Fibroblast of the aortic adventitia (primary cell): ENCODE measurements at places on chromosomes 3 and 15. TPM values are rescaled to one million over a fixed set of nuclear protein-coding genes. Genes with fewer than 3 reads are reported as not detected.

Gene CFAP100
- total RNA-seq: not detected in 2 replicates

Gene CLDN18
- not detected in 2 replicates for total RNA-seq

Gene CCDC33
- total RNA-seq: 0.09 TPM in 1 of 2 replicates, not detected in the other

Gene C3orf20
- not detected in 2 replicates for total RNA-seq

Gene CLEC3B
- total RNA-seq: 10.5 and 12.4 TPM in 2 replicates

Gene ROPN1B
- total RNA-seq: not detected in 2 replicates

Gene MYL3
- not detected in 2 replicates for total RNA-seq
